ENCODE measurements at places on chromosomes 5 and 9. TPM values are rescaled to one million over a fixed set of nuclear protein-coding genes. Genes with fewer than 3 reads are reported as not detected.
A peak's percentile ranks its signal among the peaks of the same experiment; 100 is the strongest.

DNA sequence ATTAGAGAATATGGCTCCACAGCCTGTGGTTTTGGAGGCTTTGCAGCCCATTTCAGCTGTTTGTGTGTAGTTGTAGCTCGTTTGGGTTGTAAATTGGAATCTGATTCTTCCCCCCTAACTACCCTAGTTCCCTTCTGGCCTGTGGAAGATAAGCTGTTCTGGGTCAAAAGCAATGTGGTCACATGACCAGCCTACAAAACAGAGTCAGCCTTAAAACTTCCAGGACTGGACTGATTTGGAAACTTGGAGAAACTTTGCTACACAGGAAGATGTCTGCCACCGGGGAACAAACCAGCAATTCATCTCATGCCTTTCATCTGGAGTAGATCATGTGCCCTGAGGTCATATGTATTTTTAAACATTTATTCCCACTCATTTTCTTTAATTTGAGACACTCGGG lies 83.8 kb downstream of the DAPK1 start:
- no peak overlapping the region for H3K4me3 ChIP-seq
- no peaks in the 10 kb centered on the region for H3K4me1 ChIP-seq
- DNase-seq: no peak

DNA sequence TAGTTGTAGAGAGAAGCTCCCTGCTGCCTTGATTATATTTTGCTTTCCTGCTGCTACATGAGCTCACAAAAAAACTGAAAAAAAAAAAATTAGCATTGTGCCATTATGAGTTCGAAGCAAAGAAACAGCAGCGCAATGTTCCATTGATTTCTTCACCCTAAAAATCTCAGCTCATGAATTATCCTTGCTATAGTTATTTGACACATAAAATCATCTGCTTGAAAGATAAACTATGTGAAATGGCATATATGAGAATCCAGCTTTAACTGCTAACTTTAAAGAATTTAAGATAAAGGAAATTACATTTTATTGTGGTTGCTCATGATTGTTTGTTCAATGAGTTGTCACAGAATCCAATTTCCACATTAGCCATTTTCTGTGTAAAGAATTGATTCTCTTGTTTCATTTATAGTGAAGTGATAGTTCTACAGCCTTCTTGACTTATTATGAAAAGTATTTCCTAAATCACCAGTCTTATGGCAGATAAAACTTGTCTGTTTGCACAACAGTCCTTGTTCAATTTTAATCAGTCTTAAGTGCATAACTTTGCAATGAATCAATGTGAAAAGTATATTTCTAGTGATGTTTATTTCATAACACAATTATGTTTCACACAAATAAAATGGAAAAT lies 1275.0 kb upstream of the CDH9 start:
- H3K4me1 ChIP-seq: no peaks in the 10 kb centered on the region
- no peak overlapping the region for H3K27ac ChIP-seq
- H3K27me3 ChIP-seq: no peaks in the 10 kb centered on the region
- no peak overlapping the region for H3K4me3 ChIP-seq

The SLC25A2 gene
- 0.49 TPM for total RNA-seq

DNA sequence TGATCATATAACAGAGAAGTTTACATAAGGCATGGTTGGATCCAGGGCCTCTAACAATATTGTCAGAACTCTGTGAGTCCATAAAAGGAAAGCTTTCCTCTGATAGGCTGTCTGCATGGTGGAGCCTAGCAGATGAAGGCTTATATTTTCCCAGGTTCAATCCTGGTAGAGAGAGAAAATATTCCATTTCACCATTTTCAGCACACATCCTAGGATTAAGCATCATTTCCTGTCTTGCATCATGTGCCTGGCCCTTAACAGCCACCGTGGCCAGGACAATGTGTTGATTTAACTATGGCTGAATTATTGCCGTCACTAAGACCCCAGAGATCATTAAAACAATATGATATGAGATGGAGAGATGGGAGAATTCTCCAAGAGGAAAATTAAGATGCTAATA lies 90.9 kb upstream of the GRIA1 start:
- no peak overlapping the region for H3K27ac ChIP-seq
- no peaks in the 10 kb centered on the region for H3K27me3 ChIP-seq
- H3K36me3 ChIP-seq: no peaks in the 10 kb centered on the region
- DNase-seq: no peak
- H3K4me3 ChIP-seq: no peak overlapping the region

DNA sequence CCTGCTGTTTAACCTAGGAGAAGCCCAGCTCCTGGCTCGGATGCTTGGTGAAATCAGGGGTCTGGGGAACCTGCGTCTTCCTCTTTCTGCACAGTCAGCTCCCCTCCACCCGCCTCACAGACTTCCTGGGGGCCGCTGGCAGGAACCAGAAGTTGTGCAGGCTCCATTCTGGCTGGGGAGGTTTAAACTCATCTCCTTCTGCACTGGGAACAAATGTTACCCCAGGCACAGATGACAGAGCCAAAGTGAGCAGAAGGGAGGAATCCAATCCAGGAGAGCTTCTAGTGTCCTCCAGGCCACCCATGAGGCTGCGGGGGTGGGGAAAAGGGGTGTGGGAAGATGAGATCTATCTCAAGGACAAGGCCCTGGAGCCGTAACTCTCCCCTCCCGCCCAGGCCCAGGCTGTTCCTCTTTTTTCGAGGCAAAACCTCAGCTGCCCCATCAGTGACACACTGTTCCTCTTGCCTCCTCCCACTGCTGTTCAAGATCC lies 31.2 kb downstream of the KCNMB1 start:
- no peaks in the 10 kb centered on the region for H3K36me3 ChIP-seq
- no peaks in the 10 kb centered on the region for H3K27me3 ChIP-seq
- H3K4me1 ChIP-seq: no peaks in the 10 kb centered on the region
- H3K27ac ChIP-seq: no peak overlapping the region
- H3K4me3 ChIP-seq: no peak overlapping the region

DNA sequence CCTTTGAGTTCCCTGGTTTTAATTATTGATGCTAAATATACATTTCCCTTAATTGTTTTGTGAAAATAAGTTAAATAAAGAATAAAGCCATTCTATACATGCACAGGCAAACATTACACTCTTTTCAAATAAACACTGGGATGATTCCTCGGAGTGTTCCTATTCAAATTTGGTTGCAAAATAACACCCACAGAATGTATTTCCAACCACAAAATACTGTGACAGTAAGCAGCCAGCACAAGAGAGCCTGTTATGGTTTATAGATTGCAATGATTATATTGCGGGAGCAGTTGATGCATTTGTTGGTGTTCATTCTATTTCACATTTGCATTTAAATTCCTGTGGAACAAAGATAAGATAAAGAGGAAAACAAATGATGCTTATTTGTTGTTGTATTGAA lies 632.6 kb upstream of the WWC1 start:
- H3K36me3 ChIP-seq: no peaks in the 10 kb centered on the region
- no peaks in the 10 kb centered on the region for H3K27me3 ChIP-seq
- H3K27ac ChIP-seq: no peak overlapping the region
- no peaks in the 10 kb centered on the region for H3K4me1 ChIP-seq
- H3K4me3 ChIP-seq: no peak overlapping the region
- no peak for DNase-seq

- H3K27me3 ChIP-seq: no peaks in the 10 kb centered on the region
- H3K4me3 ChIP-seq: no peak overlapping the region
- H3K27ac ChIP-seq: no peak overlapping the region
- no peak for DNase-seq
Observed at GRCh38 chr5:5504325-5504724, 81.8 kb downstream of the ICE1 start.

- H3K4me1 ChIP-seq: peaks cover 18% of the 10 kb centered on the region
- H3K36me3 ChIP-seq: no peaks in the 10 kb centered on the region
- H3K4me3 ChIP-seq: peak overlapping the region; percentile 46
Observed at GRCh38 chr9:106697750-106698502, 165.0 kb upstream of the ZNF462 start.

DNA sequence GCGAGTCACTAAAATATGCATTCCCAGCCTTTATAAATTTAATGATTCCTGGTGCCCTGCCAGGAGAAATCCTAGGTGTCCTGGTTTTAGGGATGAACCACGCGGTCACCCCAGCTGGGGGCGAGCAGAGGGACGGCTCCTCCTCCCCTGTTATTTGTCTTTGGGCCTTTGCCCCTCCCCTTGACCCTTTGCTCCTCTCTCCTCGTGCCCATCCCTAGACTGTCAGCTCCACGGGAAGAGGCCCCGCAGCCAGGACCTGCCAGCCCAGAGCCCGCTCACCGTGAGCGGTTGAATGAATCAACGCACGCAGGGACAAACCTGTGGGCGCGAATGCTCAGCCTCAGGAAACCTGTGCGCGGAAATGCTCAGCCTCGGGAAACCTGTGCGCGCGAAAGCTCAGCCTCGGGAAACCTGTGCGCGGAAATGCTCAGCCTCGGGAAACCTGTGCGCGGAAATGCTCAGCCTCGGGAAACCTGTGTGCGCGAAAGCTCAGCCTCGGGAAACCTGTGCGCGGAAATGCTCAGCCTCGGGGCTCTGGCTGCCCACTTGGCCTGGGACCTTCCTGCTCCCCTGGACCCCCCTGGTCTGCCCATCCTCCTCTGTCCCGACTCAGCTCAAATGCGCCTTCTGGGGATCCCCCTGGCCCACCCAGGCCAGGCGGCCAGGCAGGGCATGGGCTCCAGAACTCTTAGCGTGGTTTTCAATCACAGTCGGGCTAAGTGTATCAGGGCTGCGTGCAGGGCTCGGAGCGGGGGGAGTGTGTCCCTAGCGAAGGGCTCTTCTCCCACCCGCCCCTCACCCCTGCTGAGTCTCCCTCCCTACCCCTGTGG lies 140.5 kb upstream of the COL5A1 start:
- H3K4me1 ChIP-seq: no peaks in the 10 kb centered on the region
- DNase-seq: no peak

- H3K4me3 ChIP-seq: no peak overlapping the region
- H3K4me1 ChIP-seq: no peaks in the 10 kb centered on the region
- H3K36me3 ChIP-seq: no peaks in the 10 kb centered on the region
Observed at GRCh38 chr9:6945816-6946215, 188.0 kb downstream of the KDM4C start.

DNA sequence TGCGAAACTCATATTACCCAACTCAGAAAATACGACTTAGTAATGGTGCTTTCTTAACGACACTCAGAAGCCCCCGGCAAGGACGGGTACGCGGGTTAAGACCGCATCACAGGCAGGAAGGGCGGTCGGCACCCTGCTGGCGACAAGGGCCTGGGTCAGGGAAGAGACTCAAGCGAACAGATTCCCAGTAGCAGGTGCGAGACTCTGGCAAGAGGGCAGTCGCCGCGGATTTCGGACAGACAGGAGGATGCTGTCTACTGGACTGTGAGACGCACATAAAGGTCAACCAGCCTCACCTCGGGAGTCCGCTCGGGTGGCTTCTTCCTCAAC lies 398 bp downstream of the RAPGEF6 start:
- H3K27ac ChIP-seq: peak overlapping the region; percentile 98
- peak; percentile 48 for DNase-seq
- H3K36me3 ChIP-seq: no peaks in the 10 kb centered on the region
- H3K4me3 ChIP-seq: peak overlapping the region; percentile 74
- H3K4me1 ChIP-seq: peaks cover 50% of the 10 kb centered on the region
- no peaks in the 10 kb centered on the region for H3K27me3 ChIP-seq

DNA sequence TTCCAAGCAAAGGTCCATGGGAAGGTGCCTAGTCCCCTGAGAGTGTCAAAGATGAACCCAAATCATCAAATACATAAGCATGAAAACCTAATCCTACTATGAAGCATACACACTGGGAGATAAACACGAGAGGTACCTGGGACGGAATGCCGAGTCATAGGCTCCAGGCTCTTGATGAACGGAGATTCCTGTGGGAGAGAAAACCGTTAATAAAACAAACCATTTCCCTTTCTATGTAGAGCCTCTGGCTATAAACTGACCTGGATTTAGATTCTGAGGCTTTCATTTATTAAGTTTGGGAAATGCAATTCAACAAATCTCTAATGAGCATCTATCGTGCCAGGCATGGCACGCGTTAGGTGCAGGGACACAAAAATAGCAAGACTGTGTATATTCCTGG lies 206.4 kb upstream of the IL12B start:
- DNase-seq: no peak
- H3K27ac ChIP-seq: no peak overlapping the region
- H3K4me1 ChIP-seq: no peaks in the 10 kb centered on the region
- no peak overlapping the region for H3K4me3 ChIP-seq
- H3K27me3 ChIP-seq: no peaks in the 10 kb centered on the region

GRCh38 chr5:91357012-91357634 lies 26.0 kb downstream of the ARRDC3 start:
- H3K27me3 ChIP-seq: no peaks in the 10 kb centered on the region
- peak overlapping the region; percentile 76 for H3K27ac ChIP-seq
- H3K4me3 ChIP-seq: no peak overlapping the region
- H3K36me3 ChIP-seq: no peaks in the 10 kb centered on the region
- peak; percentile 36 for DNase-seq

DNA sequence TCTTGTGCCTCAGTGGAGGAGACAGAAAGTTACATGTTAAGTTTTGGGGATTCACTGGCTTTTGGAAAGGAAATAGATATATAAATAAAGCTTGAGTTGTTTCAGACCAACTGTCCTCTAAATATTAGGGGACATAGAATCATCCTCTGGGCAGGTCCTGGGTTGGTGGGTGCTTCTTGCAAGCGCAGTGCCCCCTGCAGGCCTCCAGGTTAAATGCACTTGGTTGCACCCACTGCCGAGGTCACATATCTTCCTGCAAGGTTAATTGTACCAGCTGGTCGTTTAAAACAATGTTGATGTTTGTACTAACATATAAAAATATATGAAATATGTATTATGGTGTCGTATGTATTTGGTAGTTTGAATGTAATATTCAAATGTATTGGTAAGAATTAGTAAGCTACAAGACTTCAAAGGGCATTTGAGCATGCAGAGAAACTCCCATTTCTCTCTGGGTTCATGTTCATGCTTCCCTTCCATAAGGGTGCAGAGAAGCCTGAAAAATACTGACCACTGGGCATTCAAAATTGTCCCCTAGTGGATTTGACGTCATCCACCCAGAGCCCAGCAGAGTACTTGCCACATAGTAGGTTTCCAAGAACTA lies 87.0 kb downstream of the ZNF618 start:
- H3K27ac ChIP-seq: no peak overlapping the region
- no peak for DNase-seq
- no peaks in the 10 kb centered on the region for H3K4me1 ChIP-seq
- no peak overlapping the region for H3K4me3 ChIP-seq
- no peaks in the 10 kb centered on the region for H3K27me3 ChIP-seq

DNA sequence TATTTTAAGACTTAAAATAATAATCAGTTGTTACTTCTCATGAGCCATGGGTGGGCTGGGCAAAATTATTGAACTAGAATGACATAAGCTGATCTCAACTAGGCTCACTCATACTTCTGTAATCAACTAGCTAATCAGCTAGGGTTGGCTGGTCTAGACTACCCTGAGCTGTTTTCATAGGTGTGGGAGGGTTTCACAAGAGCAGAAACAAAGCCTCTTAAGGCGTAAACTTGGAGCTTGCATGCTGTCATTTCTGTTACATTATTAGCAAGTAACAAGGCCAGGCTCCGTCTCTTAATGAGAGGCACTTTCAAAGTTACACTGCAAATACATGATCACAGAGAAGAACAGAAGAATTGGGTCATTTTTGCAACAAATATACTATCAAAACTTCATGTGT lies 57.2 kb upstream of the GHR start:
- H3K27me3 ChIP-seq: no peaks in the 10 kb centered on the region
- H3K36me3 ChIP-seq: no peaks in the 10 kb centered on the region
- no peak overlapping the region for H3K27ac ChIP-seq
- H3K4me1 ChIP-seq: no peaks in the 10 kb centered on the region
- DNase-seq: no peak

Data from gastrocnemius medialis (tissue), 4 donors.